Fibroblast of gingiva (primary cell): ENCODE measurements at places on chromosomes 2 and 18.

DNA sequence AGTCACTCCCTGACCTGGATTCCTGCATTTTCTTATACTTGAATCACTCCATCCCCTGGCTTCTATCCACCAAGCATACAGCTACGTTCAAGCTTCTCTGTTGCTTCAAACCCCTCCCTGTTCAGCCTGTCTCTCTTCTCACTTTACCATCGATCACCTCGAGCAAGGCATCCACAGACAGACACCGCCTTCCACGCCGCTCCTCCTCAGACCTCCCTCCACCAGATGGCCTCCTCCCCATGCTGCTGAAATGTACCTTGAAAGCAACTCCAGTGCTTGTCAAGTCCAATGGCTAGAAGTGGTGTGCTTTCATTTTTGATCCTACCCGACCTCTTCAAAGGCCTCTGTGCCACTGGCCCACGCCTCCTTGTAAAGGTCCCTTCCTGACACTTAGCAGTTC lies 131.3 kb upstream of the ACAA2 start:
- DNase-seq = peak; percentile 19

DNA sequence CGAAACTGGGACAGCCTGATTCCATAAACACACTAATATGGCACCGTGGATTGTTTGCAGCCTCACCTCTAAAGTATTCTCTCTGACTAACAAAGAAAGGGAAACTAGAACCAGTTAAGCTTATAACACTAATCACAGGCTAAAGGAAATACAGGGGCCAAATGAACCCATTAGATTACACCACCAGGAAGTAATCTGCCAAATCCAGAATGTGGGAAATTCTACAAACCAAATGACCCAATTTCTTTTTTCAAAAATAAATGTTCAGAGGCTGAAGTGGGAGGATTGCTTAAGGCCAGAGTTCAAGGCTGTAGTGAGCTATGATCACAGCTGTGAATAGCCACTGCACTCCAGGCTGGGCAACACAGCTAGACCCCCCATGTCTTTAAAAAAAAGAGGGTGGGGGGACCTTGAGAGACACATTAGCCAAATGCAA lies 1.5 kb upstream of the MPPE1 start:
- DNase-seq = peak; percentile 13

DNA sequence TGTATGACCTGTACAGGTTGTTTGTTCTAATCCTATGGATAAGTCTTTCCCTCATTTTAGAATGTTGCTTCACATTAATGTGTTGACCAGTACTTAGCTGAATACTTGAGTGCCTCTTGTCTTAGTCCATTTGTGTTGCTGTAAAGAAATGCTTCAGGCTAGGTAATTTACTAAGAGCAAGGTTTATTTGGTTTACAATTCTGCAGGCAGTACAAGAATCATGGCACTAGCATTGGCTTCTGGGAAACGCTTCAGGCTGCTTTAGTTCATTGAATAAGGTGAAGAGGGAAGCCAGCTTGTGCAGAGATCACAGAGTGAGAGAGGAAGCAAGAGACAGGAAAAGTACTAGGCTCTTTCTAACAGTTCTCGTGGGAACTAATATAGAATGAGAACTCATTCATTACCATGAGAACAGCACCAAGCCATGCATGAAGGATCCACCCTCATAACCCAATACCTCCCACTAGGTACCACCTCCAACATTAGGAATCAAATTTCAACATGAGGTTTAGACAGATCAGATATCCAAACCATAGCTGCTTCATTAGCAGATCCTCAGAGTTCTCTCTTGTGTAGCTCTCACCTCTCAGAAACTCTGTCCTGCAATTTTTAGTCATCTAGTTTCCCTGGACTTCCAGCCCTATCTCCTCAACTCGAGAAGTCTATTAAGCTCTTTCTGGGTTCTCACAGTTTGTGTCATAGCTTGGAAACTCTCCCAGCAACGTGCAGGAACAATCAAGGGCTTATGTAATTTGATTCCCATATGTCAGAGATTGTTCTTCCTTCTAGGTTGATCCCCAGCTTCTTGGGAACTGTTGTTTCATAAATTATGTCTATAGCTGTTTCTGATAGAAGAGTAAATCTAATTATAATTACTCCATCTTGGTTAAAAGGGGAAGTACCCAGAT lies 2082.3 kb upstream of the CELF4 start:
- peak; percentile 79 for DNase-seq

DNA sequence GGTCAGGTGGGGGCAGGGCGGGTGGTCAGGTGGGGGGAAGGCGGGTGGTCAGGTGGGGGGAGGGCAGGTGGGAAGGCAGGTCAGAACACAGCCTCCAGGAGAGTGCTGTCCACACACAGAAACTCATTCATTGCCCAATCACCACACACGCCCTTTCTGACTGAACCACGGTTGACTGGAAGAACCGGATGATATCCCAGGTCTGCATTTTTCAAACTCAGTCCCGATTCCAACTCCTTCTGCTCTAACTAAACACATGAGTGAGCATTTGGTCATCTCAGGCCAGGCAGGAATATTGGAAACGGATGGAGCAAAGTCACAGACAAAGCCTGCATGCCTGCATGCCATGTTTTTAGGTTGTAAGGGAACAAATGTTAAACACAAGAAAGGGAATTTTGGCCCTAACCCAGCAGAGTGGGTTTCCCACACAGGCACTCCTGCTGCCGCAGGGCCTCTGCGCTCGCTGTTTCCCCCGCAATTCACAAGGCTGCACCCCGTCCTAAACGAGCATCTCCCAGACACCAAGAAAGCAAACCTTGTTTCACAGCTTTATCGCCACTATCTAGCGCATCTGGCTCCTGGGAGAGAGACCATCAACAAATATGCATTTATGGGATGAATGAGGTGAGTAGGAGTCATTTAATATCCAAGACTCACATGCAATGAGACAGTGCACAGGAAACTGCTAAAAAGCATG lies 100.1 kb downstream of the ZNF516 start:
- DNase-seq = peak; percentile 21

DNA sequence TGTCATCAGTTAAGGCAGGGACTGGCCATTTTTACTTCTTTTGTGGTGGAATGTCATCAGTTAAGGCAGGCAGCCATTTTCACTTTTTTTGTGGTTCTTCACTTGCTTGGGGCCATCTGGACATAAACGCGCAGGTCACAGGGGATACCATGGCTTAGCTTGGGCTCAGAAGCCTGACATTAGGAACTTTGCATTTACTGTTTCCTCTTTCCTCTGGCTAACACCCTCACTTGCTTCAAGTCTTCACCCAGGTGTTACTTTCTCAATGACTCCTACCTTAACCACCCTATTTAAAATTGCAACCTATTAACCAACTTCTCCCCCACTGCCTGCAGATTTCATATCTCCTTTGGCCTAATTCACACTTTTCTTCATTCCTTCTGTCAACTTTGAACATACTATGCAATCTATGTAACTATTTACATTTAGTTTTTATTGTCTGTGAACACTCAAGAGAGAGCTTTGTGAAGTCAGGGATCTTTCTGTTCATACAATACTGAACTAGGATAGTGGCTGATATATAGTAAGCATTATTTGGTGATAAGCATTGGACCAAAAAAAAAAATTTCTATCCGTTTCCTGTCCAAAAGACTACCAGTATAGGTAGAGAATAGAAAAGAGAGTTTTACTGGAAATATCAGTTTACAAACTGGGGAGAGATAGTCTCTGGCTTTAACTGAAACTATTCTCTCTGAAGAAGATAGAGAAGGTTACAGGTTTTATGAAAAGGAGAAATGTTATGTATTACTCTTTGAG lies 600.1 kb upstream of the ZNF804A start:
- no peak for DNase-seq

DNA sequence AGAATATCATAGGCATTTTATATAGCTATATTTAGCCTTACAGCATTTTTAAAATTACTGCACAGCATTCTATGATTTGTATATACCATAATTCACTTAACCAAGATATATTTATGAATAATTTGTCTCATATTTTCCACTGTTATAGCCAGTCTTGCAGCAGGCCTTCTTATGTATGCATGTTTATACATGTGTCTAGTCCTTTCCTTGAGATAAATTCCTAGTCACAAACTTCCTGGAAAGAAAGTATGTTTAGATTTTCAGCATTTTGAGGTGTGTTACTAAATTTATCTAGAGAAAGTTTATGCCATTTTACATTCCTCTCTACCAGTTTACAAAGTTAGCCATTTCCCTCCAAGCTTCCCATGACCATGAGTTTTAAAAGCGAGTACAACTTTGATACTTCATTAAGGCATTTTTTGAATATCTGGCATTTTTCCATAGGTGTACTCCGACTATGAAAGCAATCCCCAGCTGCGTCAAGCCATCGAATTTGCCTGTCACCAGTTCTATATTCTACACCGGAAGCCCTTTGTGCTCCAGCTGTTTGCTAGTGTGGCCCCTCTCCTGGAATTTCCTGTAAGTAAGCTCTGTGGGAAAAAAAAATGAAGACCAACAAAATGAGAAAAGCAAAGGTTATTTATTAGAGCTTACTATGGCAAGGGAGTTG lies 59.4 kb upstream of the RPE start:
- no peak for DNase-seq

- DNase-seq = no peak
These were observed 40.2 kb upstream of the GPR17 start for GRCh38 chr2:127605691-127606263.

DNA sequence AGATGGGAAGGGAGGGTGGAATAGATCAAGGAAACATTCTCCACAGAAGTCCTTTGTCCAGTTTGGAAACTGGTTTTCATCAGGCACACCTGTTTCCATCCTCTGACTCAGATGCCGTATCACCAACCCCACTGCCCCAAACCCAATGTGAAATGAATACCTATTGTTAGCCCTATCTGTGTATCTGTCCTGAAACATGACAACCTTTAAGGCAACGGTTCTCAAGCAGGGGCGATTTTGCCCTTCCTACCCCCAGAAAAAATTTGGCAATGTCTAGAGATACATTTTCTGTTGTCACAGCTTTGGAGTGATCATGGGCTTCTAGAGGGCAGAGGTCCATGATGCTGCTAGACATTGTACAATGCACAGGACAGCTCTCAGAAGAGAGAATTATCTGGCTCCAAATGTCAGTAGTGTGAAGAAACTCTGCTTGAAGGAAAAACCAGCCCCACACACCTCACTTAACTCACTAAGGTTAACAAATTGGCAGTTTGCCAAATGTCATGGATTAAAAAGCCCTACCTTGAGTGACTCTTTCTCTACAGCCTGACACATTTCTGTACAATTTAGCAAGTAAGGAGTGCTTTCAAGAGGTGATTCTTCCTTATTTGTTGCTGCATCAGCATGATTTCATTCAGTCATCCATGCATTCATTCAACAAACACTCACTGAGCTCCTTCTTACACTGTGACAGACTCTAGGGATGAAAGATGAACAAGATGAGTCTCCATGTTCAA lies 3.4 kb downstream of the SCTR start:
- no peak for DNase-seq

DNA sequence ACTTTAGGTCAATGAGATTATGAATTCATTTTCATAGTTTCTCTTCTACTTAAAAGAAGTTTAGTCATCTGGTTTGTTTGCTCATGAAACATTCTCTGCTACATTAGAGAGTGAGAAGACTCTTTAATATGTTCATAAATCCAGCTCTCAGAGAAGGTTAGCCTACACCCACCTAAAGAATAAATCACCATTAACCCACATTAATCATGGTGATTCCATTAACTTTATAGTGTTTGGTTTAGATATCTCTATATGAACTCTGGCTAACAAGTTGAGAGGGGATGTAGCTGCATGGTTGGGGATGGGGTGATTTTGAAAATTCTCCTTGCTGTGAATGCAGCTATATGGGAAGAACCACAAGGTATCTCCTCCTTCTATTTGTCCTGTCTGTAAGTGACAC lies 10.7 kb downstream of the TFPI start:
- DNase-seq = no peak

- no peak for DNase-seq
These were observed 94.6 kb downstream of the CDC42EP3 start for GRCh38 chr2:37576831-37577230.

GRCh38 chr2:238369591-238370040 lies 49.3 kb downstream of the TRAF3IP1 start:
- DNase-seq = no peak

GRCh38 chr2:181152226-181152625 lies 171.8 kb downstream of the UBE2E3 start:
- peak; percentile 51 for DNase-seq

GRCh38 chr2:131488306-131489205 lies 3.6 kb downstream of the MZT2A start:
- DNase-seq = no peak

DNA sequence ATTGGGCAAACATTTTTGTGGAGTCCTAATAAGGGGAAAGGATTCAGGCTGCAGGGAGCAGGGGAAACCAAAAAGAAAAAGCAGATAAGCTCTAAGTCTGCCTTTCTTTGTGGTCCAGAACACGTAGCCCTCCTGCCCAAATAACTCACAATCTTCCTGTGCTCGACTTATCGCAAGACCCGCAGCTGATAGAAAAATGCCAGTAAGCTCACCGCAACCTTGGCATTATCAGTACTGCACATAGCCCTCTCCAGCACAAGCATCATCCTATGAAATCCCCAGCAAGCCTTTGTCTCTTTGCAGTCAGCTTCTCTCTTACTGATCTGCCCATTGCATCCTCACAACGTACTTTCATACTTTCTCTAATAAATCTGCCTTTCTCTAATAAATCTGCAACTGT lies 202.4 kb upstream of the HNRNPA3 start:
- no peak for DNase-seq

DNA sequence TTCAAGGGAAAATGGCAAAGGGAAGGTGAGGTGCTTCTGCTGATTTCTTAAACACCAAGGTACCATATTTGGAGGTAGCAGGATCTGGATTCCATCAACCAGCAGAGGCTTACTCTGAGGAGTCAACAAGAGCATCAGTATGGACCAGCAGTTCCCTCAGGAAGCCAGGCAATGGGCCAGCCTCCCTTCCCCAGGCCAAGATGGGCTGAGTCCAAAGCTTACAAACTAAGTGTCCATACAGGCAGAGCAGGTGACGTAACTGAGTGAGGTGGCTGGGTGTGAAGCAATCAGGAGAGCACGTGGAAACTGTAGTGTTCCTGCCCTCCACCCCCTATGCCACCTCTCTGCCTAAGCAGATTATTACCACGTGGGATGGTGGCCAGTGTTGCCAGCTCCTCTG lies 134.2 kb upstream of the HNRNPA3 start:
- no peak for DNase-seq

DNA sequence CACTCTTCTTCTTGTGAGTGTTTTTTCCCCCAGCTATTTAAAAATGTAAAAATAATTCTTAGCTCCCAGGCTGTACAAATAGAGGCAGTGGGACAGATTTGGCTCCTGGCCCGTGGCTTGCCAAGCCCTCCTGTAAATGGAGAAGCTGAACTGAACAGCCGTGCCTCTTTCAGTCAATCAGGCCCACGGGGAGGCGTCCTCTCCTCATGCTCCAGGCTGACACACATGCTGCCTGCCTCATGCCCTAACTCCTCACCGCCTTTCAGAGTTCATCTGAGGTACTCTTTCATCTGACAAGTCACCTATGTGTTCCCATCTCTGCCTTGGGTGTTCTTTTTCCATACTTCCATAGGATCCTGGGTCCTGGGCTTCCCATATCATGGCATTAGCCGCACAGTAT lies 58.9 kb downstream of the BMP10 start:
- no peak for DNase-seq

GRCh38 chr2:128591022-128591860 lies 272.6 kb upstream of the HS6ST1 start:
- DNase-seq = no peak
